ENCODE measurements at places on chromosomes 3 and 15.

DNA sequence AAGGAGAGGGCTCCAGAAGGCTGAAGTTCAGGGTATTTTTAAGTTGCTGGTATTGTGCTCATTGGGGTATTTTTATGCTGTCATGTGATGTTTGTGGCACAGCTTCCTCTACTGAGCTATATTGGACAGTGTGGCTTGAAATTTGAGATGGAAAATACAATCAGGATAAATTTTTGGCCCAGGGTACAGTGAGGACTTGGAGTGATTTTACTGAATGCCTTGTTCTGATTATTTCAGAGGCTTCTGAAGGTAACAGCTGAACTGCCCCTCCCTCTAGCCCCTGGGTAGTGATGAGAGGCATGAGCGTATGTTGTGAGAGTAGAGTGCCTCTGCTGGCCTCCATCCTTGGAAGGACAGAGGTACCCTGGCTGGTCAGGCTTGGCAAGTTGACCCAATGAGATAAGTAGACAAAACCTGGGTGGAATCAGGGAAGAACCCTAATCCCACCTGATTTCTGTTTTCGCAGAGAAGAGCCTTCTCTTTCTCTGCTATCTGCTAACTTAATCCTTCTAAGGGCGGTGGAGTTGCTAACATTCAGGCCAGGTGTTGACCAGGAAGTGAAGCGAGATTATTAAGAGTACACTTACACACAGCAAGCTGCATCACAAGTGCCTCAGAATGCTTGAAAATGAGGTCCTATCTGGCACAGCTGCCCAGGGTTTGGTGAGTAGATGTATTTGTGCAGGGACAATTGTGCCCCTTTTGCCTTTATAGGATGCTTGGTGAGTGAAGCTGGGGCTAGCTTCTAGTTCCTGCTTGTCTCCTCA is 98.1 kb upstream of the CLSTN2 start:
- DNase-seq: no peak
- no peaks in the 10 kb centered on the region for H3K27me3 ChIP-seq
- H3K36me3 ChIP-seq: no peaks in the 10 kb centered on the region

GRCh38 chr15:70559265-70560239 is 203.8 kb downstream of the UACA start:
- peaks cover 2% of the 10 kb centered on the region for H3K4me1 ChIP-seq
- H3K36me3 ChIP-seq: no peaks in the 10 kb centered on the region
- H3K27me3 ChIP-seq: peaks cover 5% of the 10 kb centered on the region
- no peak overlapping the region for H3K27ac ChIP-seq

- peaks cover 22% of the 10 kb centered on the region for H3K4me1 ChIP-seq
- peaks cover 83% of the 10 kb centered on the region for H3K27me3 ChIP-seq
- no peak for DNase-seq
Observed at GRCh38 chr15:52785672-52786406, 4.3 kb downstream of the ONECUT1 start.

DNA sequence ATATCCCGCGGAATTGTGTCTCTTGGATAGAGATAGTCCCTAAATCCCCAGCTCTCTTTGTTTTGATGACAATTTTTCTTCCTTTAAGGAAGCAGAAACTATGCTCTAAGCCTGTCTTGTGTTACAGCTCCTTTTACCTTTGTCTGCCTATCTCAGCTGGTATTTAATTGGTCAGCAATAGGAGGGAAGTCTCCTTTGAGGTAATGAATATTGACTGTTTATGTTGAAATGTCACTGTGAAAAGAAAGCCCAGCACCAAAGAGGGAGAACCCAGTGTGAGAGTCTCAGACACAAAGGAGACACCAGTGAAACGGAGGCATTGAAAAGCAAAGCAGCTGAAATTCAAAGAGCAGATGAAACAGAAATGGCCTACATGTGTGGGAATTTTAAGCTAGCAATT is 372.6 kb downstream of the NR2F2 start:
- no peaks in the 10 kb centered on the region for H3K4me1 ChIP-seq
- H3K27me3 ChIP-seq: no peaks in the 10 kb centered on the region
- H3K36me3 ChIP-seq: no peaks in the 10 kb centered on the region
- no peak overlapping the region for H3K4me3 ChIP-seq

- H3K36me3 ChIP-seq: peaks cover 9% of the 10 kb centered on the region
- H3K27me3 ChIP-seq: no peaks in the 10 kb centered on the region
- H3K4me3 ChIP-seq: no peak overlapping the region
- peaks cover 6% of the 10 kb centered on the region for H3K4me1 ChIP-seq
Observed at GRCh38 chr15:58805095-58805494, 34.0 kb downstream of the MINDY2 start.

GRCh38 chr15:41948490-41948889 is 23.9 kb downstream of the EHD4 start:
- peaks cover 3% of the 10 kb centered on the region for H3K4me1 ChIP-seq
- no peak for DNase-seq
- H3K27me3 ChIP-seq: no peaks in the 10 kb centered on the region
- H3K36me3 ChIP-seq: peaks cover 6% of the 10 kb centered on the region
- H3K4me3 ChIP-seq: no peak overlapping the region

DNA sequence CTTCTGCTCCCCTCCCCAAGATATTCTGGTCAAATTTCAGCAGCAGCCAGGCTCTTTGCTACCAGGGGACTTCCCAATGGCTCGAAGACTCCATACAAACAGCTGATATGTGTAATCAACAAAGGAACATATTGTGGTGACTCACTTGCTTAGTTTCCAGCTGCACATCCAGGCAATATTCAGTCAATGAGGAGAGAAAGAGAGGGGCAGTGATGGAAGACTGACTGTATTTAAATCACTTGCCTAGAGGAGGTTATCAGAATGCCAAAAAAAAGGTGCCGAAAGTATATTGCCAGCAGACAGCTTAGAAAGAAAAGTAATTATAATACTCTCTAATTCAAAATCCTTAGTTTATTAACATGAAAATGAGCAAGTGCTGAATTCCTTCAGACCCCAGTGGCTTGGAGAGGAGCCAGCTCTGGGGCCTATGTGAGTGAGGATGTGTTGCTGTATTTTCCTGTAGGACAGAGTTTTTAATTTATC is 236.5 kb downstream of the LRTM1 start:
- no peaks in the 10 kb centered on the region for H3K27me3 ChIP-seq
- no peak for DNase-seq
- H3K4me1 ChIP-seq: no peaks in the 10 kb centered on the region
- H3K4me3 ChIP-seq: no peak overlapping the region

- H3K36me3 ChIP-seq: peaks cover 35% of the 10 kb centered on the region
- no peaks in the 10 kb centered on the region for H3K4me1 ChIP-seq
- no peaks in the 10 kb centered on the region for H3K27me3 ChIP-seq
- DNase-seq: no peak
- H3K27ac ChIP-seq: no peak overlapping the region
Observed at GRCh38 chr3:8911781-8912180, 51.5 kb downstream of the RAD18 start.

- no peak overlapping the region for H3K27ac ChIP-seq
- H3K4me3 ChIP-seq: no peak overlapping the region
- H3K4me1 ChIP-seq: no peaks in the 10 kb centered on the region
- DNase-seq: no peak
- H3K27me3 ChIP-seq: peaks cover 5% of the 10 kb centered on the region
Observed at GRCh38 chr15:69843276-69843899, 254.3 kb downstream of the TLE3 start.

DNA sequence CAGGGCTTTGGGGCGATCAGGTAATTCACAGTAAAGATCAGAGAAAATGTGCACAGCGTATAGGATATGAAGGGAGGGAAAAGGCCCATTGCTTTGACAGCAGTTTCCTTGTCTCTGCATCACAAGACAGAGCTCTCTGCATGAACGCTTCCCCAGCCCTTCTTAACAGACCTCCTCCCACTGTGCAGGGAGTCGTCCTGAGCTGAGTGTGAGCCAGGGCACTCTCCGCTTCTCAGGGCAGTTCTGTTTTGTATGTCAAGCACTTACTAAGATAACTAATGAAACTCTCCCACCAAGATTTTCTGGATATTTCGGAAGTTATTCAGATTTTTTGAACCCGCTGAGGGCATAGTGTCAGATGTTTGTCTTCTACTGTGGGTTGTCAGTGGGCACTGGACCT is 105.8 kb upstream of the C15orf61 start:
- no peaks in the 10 kb centered on the region for H3K4me1 ChIP-seq
- H3K4me3 ChIP-seq: no peak overlapping the region
- H3K27ac ChIP-seq: no peak overlapping the region
- H3K27me3 ChIP-seq: no peaks in the 10 kb centered on the region
- DNase-seq: no peak

GRCh38 chr3:46120983-46121382 is 87.1 kb downstream of the CCR1 start:
- no peak overlapping the region for H3K4me3 ChIP-seq
- H3K36me3 ChIP-seq: peaks cover 4% of the 10 kb centered on the region
- H3K4me1 ChIP-seq: peaks cover 3% of the 10 kb centered on the region
- peaks cover 54% of the 10 kb centered on the region for H3K27me3 ChIP-seq
- no peak overlapping the region for H3K27ac ChIP-seq
- DNase-seq: no peak

DNA sequence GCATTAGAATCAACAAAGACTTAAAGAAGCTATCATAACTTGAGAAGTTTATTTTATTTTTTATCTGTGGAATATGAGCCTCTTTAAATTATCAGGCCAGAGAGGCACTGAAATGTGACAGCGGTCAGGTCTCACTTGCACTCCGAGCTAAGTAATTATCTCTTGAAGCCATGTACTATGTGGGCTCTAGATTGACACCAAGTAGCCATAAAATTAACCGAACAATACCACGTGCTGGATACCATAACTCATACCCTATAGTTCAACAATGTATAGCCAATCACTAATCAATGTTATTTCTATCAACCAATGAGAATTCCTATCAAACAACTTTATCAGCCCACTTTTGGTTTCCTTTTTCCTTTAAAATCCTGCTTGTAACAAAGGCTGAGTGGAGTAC is 299.3 kb downstream of the TBC1D5 start:
- H3K27ac ChIP-seq: no peak overlapping the region
- no peak for DNase-seq
- H3K4me3 ChIP-seq: no peak overlapping the region
- H3K4me1 ChIP-seq: no peaks in the 10 kb centered on the region
- H3K36me3 ChIP-seq: peaks cover 11% of the 10 kb centered on the region
